NCI-H1930 (cell line): ENCODE measurements at places on chromosomes 11 and 22.

GRCh38 chr11:103035791-103036434 lies 56.0 kb downstream of the DCUN1D5 start:
- DNase-seq = peak; percentile 22

- no peak for DNase-seq
Observed at GRCh38 chr11:77039491-77040400, 5.5 kb downstream of the B3GNT6 start.

GRCh38 chr11:134276396-134277182 lies 410 bp downstream of the GLB1L3 start:
- no peak for DNase-seq

GRCh38 chr11:120808616-120809050 lies 215.3 kb upstream of the TBCEL start:
- no peak for DNase-seq

- DNase-seq = no peak
Observed at GRCh38 chr11:75631086-75631730, 37.6 kb downstream of the MAP6 start.

GRCh38 chr11:35711173-35711910 lies 48.8 kb downstream of the TRIM44 start:
- DNase-seq = no peak

DNA sequence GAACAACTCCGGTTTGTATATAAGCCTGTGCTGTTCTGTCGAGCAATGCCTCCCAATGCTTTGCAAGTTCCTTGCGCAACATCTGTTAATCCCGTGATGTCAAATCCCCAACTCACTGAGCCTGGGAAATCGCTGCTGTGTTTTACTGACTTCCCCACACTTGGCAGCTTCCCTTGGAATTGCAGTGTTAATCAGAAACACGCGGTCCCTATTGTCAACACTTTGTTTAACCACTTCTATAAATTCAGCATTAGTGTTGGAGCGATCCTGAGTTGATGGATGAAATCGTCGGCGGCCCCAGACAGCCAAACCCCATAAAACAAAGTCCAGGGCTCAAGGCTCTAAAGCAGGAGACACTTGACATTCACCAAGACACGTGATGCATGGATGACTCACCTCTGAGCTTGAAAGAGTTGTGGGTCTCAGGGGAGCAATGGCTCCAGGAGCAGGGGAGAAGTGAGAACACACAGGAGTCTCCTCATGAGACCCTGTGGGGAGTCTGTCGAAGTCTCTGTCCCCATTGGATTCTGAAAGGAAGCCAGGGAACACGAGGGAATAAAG lies 555.3 kb downstream of the MIAT start:
- no peak for DNase-seq

GRCh38 chr22:49297871-49298721 lies 529.6 kb downstream of the BRD1 start:
- no peak for DNase-seq

- DNase-seq = peak; percentile 21
Observed at GRCh38 chr22:41285441-41285819, 557 bp downstream of the RANGAP1 start.

DNA sequence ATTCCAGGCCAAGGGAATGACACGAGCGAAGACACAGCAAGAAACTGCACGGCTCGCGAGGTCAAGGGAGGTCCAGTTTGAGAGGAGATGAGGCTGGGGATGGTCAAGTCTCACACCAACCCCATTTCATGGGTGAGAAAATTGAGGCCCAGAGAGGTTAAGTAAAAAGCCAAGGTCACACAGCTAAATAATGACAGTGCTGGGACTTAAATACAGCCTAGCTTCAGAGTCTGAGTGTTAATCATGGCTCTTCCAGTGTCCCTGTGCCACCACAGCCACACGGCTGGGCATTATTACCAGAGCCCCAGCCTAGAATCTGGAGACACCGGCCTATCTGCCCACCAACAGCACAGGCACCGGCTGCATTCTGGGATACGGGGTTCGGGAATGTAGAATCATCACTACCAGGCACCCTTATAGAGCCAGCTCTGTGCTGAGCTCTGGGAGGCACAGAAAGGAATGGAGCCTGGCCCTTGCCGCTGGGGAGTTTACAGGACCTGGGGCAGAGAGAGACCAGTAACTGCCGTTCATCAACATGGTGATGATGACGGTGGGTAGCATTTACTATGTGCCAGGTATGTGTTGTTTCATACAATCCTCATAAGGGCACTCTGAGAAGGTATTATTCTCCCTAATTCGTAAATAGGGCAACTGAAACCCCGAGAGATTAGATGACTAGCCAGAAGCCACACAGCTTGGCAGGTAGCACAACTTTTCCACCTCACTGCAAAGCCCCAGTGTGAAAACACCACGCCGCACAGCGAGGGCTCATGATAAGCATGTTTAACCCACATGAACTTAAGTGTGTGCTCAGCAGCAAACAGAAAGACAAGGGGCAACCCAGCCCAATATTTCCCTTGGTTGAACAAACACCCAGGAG lies 51.8 kb downstream of the CD6 start:
- no peak for DNase-seq

DNA sequence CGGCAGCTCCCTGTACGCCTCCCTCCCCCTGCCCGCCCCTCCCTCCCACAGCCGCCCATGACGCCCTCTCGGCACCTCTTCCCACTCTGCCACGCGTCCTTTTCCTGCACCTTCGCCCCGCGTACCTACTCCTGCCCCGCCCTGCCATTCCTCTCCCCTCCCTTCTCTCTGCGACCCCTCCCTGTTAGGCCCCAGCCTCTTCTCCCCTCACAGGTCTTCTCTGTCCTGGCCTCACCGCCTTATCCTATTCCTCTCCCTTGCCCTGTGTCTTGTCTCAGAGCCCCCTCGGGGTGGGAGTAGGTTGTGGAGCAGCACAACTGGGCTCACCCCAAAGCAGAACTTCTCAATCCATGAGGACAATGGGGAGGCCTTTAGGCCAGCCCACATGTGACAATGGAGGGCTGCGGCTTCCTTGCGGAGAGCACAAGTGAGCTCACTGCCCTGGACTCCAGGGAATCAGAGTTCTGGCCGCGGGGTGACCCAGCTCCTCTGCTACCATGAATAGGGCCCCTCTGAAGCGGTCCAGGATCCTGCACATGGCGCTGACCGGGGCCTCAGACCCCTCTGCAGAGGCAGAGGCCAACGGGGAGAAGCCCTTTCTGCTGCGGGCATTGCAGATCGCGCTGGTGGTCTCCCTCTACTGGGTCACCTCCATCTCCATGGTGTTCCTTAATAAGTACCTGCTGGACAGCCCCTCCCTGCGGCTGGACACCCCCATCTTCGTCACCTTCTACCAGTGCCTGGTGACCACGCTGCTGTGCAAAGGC lies 539 bp downstream of the SLC35C1 start:
- no peak for DNase-seq

DNA sequence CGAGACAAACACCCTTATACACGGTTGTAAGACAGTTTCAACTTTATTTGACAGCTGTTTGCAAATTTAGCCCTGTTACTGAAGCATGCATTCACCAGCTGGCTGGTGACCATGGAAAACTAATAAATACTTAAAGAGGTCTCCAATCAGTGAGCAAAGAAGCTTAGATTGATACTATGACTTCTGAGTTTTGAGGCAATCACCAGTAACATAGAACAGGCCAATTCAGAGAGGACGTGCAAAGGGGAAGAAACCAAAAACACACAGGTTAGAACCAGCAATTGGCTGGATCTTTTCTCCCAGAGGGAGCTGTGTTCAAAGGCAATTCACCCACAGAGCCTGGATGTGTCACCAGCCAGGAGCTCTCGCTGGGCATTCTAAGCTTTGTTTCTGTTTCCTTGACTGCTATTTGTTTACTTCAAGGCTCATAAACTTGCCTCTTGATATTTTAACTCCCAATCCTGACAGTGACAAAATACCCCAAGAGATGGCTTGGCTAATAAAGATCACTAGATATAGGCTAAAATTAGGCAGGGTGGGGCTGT lies 113.6 kb upstream of the MTMR2 start:
- no peak for DNase-seq

DNA sequence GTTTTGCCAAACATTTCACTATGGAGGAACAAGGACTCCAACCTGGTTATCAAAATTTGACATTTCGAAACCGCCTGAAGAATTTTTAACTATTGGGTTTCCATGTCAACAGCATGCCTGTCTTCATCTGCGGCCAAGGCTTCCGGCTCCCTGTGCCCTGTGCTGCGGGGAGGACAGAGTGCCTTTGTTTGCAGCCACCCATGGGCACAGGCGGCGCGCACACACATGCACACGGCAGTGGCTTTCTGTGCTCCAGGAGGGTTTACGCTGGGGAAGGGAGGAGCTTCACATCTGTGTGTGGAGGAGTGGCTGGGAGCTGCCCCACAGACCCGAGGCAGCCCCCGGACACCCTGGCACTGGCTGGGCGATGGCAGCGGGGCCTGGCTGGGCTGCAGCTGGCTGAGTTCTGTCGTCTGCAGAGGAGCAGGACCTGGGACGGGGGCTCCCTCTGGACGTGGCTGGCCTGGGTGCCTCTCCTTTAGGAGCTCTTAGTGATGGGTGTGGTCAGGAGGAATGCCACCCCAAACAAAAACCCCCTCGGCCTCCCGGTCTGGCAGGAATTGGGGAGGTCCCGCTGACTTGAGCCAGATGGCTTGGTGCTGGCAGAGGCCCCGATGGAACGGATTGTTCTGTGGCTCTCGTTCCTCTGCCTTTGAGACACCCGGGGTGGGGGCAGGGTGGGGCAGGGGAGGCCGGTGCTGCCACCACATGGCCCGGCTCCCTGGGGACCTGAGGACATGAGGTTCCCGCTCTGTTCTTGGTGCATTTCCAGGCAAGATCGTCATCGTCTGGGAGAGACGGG lies 1290.9 kb downstream of the BRD1 start:
- DNase-seq = no peak

GRCh38 chr22:38954414-38955043 lies 2.9 kb upstream of the APOBEC3A start:
- DNase-seq = no peak

- DNase-seq = no peak
Observed at GRCh38 chr22:41873391-41873790, 40.5 kb downstream of the SREBF2 start.
